ENCODE measurements at places on chromosomes 1 and 21.

GRCh38 chr1:246350745-246351144 is 156.3 kb downstream of the SMYD3 start:
- DNase-seq = no peak

DNA sequence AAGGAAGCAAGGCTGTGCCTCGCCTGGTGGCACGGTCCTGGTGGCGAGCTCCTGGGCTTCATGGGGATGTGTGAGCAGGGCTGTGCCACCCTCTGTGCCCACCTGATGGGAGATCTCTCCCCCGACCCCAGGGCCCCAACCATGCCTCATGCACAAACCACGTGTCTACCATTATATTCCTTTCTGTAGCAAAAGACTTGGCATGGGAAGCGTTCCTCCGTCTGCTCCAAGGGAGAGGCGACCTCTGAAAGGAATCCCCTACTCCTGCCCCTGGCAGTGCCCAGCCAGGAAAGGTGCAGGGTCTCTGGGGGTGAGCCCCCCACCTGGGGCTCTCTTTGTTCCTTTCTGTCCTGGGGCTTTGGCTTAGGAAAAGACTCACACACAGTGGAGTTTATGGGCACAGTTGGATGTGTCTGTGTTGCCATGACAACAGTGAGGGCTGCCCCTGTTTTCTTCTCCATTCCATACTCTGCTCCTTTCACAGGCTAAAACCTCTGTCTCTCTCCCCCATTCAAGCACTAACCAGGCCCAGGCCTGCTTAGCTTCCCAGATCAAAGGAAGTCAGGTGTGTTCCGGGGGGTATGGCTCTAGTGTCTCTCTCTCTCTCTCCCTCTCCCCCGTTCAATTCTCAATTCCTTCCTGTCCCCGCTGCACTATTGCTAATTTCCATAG is 21.4 kb upstream of the LRRN2 start:
- no peak for DNase-seq

GRCh38 chr1:87151500-87152421 is 176.9 kb upstream of the LMO4 start:
- DNase-seq = no peak

DNA sequence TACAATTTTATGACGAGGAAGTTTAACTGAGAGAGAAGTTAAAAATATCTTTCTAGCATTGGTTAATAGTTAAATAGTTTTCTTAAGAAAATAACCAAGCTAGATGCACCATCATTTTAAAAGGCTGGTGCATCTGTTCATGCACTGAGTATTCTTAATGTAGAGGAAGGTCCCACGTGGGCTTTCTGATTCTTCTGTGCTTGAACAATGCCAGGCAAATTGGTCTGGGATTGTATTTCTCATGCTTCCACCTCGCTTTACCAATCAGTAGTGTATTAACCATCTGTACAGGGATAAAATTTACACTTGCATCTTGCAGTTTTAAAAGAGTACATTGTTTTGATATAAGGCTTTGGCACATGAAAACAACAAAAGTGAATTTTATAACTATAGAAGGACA is 47.4 kb upstream of the MTF2 start:
- no peak for DNase-seq

DNA sequence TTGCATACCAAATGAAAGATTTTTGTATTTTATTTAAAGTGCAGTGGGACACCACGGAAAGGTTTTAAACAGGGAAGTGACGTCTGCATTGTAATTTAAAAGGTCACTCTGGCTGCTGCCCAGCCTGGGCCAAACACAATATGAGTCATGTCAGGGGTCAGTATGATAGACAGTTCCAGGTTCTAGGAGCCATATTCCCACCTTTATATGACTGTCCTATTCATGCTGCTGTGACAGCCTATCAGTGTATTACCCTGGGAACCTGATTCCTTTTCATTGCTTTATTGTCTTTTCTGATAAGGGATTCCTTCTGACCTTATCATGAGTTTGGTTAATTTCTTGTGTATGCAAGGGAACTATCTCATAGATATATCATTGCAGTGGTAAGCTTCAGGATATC is 5.3 kb downstream of the VANGL1 start:
- no peak for DNase-seq

DNA sequence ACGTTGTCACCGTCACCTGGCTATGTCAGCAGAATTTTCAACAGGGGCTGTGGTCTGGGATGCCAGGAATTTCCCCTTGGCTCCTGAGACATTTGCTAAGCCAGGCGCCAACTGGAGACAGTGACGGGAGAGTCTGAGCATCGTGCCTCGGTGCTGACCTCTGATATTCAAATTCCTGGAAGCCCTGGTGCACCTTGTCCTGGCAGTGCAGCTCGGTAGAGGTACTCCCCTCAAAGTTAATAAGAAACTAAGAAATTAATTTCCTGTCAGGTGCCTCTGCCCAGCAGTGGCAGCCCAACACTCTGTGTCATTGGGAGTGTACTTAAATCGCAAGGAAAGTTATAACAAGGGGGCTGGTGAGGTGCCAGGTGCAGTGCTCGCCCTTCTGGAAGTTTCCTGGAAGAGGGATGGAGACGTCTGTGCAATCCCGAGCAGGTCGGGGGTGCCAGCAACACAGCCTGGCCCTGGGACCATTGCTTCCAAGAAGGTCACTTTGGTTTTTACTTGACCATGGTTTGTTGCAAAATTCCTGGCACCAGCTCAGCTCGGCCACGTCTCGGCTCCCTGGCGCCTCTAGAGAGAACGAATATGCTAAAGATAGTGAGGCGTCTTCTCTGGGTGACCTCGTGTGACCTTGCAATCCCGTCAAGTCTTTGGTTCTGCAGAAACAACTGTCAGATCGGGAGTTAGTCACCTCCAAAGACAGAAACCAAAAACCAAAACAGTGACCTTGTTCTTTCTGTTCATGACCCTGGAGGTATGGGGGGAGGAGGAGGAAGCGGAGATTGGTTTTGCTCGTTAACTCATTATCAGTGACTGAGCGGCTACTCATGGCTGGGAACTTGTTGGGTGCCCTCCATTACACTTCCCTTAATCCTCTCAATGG is 149.5 kb upstream of the VAMP3 start:
- no peak for DNase-seq

- no peak for DNase-seq
Measured at GRCh38 chr1:210949489-210949888, 184.5 kb downstream of the KCNH1 start.

Data from central memory CD4-positive, alpha-beta T cell (primary cell).